ENCODE measurements at places on chromosomes 6 and 20. TPM values are rescaled to one million over a fixed set of nuclear protein-coding genes. Genes with fewer than 3 reads are reported as not detected.
A peak's percentile ranks its signal among the peaks of the same experiment; 100 is the strongest.

XKR7 gene
- polyA plus RNA-seq: 1.2 TPM

DNA sequence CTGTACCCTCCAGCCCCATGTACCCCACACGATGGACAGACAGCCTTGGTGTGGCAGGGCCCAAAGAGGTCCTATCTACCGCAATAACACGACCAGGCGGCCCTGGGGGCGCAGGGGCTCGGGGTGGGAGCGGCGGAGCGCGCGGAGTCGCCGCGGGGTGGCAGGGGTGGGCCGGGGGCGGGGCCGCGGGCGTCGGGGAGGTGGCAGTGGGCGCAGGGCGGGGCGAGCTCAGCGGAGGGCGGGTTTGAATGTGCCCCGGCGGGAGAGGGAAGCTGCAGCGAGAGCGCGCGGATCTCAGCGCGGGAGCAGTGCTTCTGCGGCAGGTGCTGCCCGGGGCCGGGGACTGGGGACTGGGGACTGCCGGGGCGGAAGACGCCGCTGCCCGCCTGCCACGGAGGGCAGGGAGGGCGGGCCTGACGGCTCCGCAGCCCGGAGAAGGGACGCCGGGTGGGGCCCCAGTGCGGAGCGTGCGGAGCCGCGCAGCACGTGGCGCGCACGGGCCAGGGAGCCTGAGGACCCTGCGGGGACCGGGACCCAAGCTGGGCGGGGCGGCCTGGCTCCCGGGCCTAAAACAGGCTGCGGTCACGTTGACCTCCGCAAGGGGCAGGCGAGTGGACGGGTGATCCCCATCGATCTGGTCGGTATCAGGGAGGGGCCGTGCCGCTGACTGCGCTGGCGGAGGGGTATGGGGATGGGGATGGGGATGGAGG, at the start of gene SLC29A1:
TSS of gene SLC29A1 (plus strand) at position 277 of the 710 bp plus-strand sequence. CDS start 3,719 bp downstream, outside the sequence.
- peak within 1 kb of the TSS; percentile 22 for H3K4me3 ChIP-seq
- no peaks in the 10 kb centered on the region for H3K36me3 ChIP-seq
- peaks cover 55% of the 10 kb centered on the region for H3K4me1 ChIP-seq
- DNase-seq: peak; percentile 84
- peak within 1 kb of the TSS; percentile 89 for H3K27ac ChIP-seq
- H3K27me3 ChIP-seq: no peaks in the 10 kb centered on the region

DNA sequence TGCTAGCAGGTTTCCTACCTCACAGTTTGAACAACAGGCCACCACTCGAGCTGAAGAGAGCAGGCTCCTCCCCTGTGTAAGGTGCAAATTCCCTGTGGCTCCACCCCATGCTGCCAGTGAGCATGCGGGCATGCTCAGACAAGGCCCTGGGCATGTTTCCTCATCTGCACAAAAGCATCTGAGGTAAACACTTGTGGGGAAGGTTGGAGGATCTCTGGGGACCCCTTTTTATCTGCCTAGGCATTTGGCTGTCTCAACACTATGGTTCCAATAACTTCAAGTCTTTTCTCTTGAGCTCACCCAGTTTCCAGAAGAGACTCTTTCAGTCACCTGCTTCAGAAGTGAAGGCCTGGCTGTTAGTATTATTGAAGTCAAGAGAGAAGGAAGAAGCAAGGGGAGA, 9.4 kb downstream of the C6orf58 start:
- no peaks in the 10 kb centered on the region for H3K36me3 ChIP-seq
- no peak overlapping the region for H3K27ac ChIP-seq
- H3K27me3 ChIP-seq: no peaks in the 10 kb centered on the region
- no peak overlapping the region for H3K4me3 ChIP-seq
- no peaks in the 10 kb centered on the region for H3K4me1 ChIP-seq

SNX5 gene
- 34.2 TPM for polyA plus RNA-seq

DNA sequence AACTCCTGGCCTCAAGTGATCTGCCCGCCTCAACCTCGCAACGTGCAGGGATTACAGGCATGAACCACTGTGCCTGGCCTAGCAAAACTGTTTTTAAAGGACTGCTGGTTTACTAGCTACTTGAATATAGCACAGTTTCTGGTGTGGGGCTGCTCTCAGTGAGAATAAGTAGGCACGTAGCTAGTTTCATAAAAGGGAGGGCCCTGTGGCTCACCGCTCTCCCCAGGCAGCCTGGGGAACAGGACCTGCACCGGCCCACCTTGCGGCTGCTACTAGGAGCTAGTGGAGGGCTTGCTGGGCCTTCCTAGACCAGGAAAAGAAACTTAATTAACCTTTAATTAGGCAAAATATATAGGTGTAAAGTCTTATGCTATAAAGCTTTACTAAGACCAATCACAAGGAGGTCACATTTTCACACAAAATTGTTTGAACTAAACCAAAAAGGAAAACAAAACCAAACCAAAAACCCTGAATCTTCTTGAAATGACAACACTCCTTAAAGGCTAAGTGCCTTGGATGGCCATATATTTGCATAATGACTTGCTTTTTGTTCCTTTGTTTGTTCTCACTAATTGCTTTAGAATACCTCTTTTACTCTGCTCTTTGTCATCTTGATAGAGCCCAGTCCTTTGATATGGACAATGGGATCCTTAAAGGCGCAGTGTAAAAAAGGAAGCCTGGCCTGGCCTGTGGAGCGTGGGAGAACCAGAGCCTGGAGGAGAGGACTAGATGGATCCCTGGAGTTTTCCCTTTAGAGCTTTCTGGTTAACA, 69.5 kb upstream of the SAMD5 start:
- no peaks in the 10 kb centered on the region for H3K27me3 ChIP-seq
- no peaks in the 10 kb centered on the region for H3K36me3 ChIP-seq
- DNase-seq: no peak
- H3K4me1 ChIP-seq: no peaks in the 10 kb centered on the region

INSM1 gene
- 23.7 TPM for polyA plus RNA-seq

DNA sequence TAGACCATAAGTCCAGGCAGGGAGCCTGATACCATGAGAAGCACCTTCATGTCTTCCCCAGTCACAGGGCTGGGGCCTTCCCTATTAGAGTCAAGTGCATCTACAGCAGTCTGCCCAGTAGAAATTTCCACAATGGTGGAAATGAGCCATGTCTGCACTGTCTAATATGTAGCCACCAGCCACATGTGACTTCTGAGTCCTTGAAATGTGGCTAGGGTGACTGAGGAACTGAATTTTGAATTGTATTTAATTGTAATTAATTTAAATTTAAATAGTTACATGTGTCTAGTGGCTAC, 300.2 kb downstream of the CLIC5 start:
- H3K36me3 ChIP-seq: no peaks in the 10 kb centered on the region
- no peak for DNase-seq
- no peaks in the 10 kb centered on the region for H3K27me3 ChIP-seq
- no peak overlapping the region for H3K4me3 ChIP-seq

All from pancreas (tissue), 10 donors.